ENCODE measurements at places on chromosomes 6 and 20.

DNA sequence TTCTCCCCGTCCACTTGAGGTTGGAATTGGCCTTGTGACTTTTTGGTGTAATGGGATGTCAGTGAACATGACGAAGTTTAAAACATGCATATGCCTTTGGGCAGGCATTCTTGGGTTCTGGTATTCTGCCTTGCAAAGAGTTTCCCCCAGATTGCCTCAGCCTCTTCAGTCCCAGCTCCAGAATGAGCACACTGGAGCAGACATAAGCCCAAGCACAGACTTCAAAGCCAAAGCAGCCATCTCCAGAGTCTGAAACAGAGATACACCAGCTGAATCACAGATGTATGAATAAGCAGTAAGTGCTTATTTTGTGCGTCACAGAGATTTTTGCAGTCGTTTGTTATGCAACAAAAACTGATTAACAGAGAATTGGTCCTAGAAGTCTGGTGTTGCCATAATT is 546.0 kb downstream of the FRK start:
- DNase-seq, result no peak

- no peak for DNase-seq
Observed at GRCh38 chr20:55052459-55052858, 577.1 kb downstream of the DOK5 start.

DNA sequence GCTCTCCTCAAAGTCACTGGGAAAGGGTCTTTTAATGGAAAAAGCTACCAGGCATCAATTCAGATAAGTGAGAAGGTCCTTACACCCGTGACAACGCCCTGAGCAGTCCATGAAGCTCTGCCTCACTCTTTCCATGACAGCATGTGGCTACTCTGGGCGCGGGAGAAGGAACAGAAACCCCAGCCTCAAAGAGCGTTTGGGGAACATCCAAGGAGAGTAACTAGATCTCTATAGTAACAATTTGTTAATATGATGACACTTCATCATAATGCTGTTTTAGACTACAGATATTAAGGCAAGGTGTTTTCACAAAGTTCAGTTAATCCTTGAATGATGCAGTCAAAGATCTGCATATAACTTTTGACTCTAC is 55.2 kb downstream of the KIF6 start:
- DNase-seq, result no peak

- DNase-seq, result no peak
Observed at GRCh38 chr6:37800703-37801604, 18.6 kb upstream of the ZFAND3 start.

- no peak for DNase-seq
Observed at GRCh38 chr6:118260833-118261232, 287.3 kb upstream of the PLN start.

- DNase-seq, result no peak
Observed at GRCh38 chr6:147195510-147195909, 8.7 kb upstream of the STXBP5 start.
